Activated CD4-positive, alpha-beta memory T cell treated with anti-CD3 and anti-CD28 coated beads, Interleukin-2, amount 10 ng/mL, durations not matched to agents 7 days and 5 days (primary cell): ENCODE measurements at places on chromosomes 12 and 14. TPM values are rescaled to one million over a fixed set of nuclear protein-coding genes. Genes with fewer than 3 reads are reported as not detected.

The RERGL gene
- total RNA-seq, result not detected

The HOXC5 gene
- not detected for total RNA-seq

The IL22 gene
- 3.8 TPM for total RNA-seq

The RPL10L gene
- not detected for total RNA-seq

The METTL1 gene
- total RNA-seq, result 12.5 TPM

The DTD2 gene
- 13.0 TPM for total RNA-seq

The GALNT8 gene
- 1.8 TPM for total RNA-seq

The SERPINA10 gene
- total RNA-seq, result not detected

The AICDA gene
- total RNA-seq, result not detected

The TSPAN11 gene
- not detected for total RNA-seq

The SPX gene
- total RNA-seq, result 0.88 TPM

The C14orf180 gene
- total RNA-seq, result not detected

The PRH2 gene
- total RNA-seq, result not detected

The NEUROD4 gene
- not detected for total RNA-seq

The RTN1 gene
- total RNA-seq, result not detected

The VASH1 gene
- 2.5 TPM for total RNA-seq

The TAMALIN gene
- 7.4 TPM for total RNA-seq

The CEBPE gene
- total RNA-seq, result 0.83 TPM

The CCDC38 gene
- total RNA-seq, result not detected

The OLR1 gene
- total RNA-seq, result not detected

The SCN8A gene
- total RNA-seq, result 0.33 TPM

The TMEM119 gene
- 0.80 TPM for total RNA-seq

The KRT8 gene
- total RNA-seq, result 0.65 TPM

The CD27 gene
- 39.9 TPM for total RNA-seq

The NTF3 gene
- not detected for total RNA-seq

The TTC9 gene
- 14.7 TPM for total RNA-seq

The KRT72 gene
- total RNA-seq, result not detected

The TMEM117 gene
- total RNA-seq, result 1.7 TPM

The OVCH1 gene
- not detected for total RNA-seq

The AKAP3 gene
- total RNA-seq, result 3.1 TPM

The NGB gene
- total RNA-seq, result not detected

The RHOJ gene
- total RNA-seq, result not detected

The NTS gene
- total RNA-seq, result not detected

The ACYP1 gene
- total RNA-seq, result 52.7 TPM

The CLEC2A gene
- total RNA-seq, result not detected

The PTCSC3 gene
- not detected for total RNA-seq

The TAS2R42 gene
- total RNA-seq, result not detected

The PDE3A gene
- total RNA-seq, result not detected
